ENCODE measurements at places on chromosomes 2 and 18. TPM values are rescaled to one million over a fixed set of nuclear protein-coding genes. Genes with fewer than 3 reads are reported as not detected.
A peak's percentile ranks its signal among the peaks of the same experiment; 100 is the strongest.

DNA sequence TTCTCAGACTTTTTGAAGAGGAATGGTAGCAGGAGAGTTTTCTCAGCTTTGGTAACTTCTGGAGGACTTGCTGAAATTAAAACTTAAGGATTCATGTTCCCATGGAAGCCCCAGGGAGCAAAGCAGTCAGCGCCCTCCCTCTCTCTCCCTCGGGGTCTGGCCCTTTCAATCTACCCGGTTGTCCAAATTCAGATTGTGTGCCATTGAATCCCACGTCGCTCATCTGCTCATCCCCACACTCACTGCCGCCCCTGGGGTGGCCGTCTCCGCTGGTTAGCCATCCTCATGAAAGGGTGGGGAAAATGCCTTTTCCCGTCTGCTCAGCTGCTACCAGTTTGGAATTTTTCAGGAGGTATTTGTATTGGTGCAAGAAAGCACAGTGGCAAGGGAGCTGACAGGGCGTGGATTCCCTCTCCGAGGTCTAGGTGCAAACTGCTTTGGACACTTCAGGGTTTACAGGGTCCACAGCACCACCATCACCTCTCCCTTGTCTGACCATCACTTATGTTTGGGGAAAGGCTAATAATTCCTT is 27.1 kb downstream of the MCFD2 start:
- DNase-seq: no peak

GRCh38 chr18:26656944-26657536 is 108.7 kb upstream of the KCTD1 start:
- DNase-seq: peak; percentile 28

DNA sequence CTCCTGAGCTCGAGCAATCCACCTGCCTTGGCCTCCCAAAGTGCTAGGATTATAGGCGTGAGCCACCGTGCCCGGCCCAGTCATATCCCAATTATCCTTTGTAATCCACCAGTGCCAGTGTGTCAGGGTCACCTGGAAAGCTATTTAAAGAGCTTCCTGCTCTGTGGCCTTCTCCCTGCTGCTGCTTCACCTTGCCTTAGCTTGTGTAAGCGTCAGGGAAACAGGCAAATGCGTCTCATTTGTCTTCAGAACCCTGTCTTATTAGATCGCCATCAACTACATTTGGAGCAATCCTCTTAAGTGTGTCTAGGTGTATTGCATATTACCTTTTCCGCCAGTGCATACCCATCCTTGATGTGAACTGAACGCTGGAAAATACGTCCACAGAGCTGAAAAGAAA is 10.2 kb downstream of the KIF5C start:
- no peak for DNase-seq

DNA sequence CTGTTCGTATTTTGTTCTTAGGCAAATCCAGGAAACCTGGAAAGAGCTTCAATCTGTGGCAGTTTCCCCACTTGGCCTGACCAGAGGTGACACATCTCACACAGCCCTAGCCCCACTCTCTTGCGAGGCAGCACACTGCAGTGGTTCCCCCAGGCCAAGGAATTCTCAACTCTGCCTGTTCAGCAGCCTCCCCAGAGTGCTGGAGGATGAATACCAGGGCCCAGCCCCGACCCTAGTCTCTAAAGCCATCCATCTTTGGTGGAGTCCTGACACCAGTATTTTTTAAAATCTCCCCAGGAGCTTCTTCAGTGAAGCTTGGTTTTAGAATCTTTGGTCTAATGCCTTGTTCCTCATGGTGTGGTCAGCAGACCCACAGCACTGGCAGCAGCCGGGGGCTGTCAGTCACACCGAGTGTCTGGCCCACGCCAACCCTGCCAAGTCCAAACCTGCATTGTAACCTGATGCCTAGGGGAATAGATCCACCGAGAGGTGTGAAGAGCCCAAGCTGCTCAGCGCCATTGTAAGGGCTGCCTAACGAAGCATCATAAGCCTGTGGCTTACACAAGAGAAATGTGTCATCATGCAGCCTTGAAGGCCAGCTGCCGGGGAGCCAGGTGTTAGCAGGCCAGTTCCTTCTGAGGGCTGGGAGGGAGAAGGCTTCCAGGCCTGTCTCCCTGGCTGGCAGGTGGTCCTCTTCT is 428.7 kb upstream of the ID2 start:
- no peak for DNase-seq

GRCh38 chr2:215898363-215898762 is 115.0 kb downstream of the MREG start:
- DNase-seq: no peak

GRCh38 chr18:50632895-50633515 is 73.1 kb downstream of the MAPK4 start:
- DNase-seq: no peak

- DNase-seq: no peak
These were observed 142.0 kb downstream of the TSN start for GRCh38 chr2:121897335-121897970.

- no peak for DNase-seq
These were observed 198.9 kb upstream of the RND3 start for GRCh38 chr2:150686391-150686790.

DNA sequence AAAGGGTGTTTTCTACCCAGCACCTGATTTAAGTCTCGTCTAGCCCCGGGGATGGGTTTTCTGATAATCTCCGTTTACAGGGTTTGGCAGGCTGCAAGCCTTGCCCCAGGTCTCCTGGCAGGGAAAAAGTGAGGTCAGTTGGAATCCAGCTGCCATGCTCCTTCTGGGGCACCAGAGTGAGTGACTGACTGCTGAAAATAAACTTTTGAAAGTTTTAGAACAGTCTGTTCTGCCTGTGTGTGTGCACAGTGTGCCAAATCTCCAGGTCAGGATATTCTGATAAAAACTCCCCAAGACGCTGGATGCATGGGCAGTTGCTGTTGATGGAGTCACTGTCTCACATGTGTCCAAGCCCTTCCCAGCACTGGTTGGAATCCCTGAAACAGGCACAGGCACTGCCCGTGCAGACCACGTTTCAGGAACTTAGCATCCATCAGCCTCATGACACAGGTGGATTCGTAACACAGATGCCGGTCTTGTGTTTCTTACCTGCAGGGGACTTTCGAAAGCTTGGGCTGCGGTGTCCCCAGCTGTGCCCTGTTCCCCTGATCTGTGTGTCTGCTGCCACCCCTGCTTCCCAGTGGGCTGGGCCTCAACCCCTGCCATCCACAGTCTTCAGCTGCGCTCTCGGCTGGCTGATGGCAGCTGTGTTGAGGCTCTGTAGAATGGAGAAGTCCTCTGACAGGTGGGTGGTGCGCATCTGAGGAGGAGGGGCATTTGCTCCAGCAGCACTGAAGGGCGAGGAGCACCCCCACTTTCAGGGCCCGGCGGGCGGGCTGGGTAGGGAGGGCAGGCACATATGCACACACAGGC is 65.0 kb downstream of the SH3RF3 start:
- DNase-seq: peak; percentile 52

- DNase-seq: no peak
These were observed 154.4 kb downstream of the PTPRM start for GRCh38 chr18:7721532-7721931.

DNA sequence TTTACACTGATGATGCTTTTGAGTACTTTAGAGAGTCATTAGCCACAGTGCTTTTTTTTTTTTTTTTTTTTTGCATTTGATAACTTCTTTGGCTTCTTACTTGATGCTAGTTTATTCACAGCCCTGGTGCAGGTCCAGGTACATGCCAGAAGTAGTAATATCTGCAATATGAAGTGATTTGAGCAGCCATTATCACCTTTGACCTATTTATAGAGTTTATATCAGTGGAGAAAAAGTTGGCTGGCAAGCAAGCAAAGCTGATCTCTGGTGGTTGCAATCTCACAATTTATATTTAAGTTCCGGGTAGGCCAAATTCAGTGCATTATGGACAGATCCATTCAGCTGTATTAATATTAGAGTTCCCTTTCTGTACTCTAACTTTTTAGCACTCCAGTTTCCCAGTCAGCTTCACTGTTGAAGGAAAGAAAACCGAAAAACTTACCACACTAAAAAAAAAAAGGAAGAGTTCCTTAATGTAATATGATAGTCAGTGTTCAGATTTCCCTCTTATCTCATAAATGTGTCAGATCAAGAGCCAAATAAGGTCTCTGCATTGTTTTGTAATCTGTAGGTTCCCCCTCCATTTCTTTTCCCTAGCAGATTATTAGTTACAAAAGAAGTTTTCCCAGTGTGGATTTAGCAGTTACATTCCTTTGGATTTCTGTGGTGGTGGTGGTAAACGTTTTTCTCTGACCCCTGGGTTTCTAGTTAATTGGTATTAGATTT is 78.6 kb downstream of the HAUS1 start:
- no peak for DNase-seq

DNA sequence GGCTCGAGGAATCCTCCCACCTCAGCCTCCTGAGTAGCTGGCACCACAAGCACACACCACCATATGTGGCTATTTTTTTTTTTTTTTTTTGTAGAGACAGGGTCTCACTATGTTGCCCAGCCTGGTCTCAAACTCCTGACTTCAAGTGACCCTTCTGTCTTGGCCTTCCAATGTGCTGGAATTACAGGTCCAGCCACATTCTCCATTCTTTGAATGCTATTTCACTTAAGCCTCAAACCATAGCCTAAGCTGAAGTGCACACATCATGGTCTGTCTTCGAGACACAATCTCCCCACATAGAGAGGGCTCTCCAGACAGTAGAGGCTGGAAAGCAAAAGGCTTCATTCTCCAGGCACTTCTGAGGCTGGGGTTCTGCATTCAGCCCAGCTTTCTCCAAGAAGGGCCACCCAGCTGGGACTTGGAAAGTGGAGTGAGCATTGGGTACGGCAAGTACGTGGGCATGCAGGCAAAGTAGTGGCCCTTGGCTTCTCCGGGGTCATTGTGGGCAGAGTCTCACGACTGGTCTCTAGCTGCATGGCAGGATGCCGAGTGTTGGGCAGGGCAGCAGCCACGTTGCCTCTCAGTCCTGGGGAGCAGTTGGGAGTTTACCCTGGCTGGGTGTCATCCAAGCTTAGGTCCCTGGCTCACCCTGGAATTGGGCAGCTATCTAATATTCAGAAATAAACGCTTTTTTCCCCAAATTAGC is 78.2 kb upstream of the SMAD7 start:
- no peak for DNase-seq

DNA sequence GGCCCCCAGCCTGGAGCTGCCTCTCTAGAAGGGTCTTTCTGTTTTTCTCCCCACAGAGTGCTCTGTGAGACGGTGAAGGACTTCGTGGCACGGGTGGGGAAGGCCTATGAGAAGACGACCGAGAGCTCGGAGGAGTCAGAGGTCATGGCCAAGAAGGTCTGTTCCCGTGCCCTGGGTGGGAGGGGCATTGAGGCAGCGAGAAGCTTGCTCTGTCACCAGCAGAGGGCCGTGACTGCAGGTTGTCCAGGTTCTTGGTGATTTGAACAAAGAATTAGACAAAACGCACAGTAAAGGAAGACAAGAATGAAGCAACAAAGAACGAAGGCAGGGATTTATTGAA is 93.9 kb downstream of the DGKD start:
- DNase-seq: no peak

- no peak for DNase-seq
These were observed 156.6 kb upstream of the ETAA1 start for GRCh38 chr2:67240507-67240906.

GRCh38 chr2:71684226-71685072 is 231.1 kb downstream of the DYSF start:
- DNase-seq: no peak

DNA sequence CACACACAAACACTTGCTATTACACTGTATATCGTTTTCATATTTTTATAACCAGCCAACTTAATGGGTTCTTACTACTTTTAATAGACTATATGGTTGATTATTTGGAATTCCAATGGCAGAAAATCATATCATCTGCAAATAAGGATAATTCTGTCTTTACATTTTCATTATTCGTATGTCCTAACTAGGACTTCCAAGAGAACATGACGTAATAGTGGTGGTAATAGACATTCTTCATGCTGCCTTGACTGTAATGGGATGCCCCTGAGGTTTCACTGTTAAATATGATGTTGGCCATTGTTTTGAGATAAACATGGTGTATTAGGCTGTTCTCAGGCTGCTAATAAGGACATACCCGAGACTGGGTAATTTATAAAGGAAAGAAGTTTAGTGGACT is 45.2 kb downstream of the DYNAP start:
- DNase-seq: no peak

DNA sequence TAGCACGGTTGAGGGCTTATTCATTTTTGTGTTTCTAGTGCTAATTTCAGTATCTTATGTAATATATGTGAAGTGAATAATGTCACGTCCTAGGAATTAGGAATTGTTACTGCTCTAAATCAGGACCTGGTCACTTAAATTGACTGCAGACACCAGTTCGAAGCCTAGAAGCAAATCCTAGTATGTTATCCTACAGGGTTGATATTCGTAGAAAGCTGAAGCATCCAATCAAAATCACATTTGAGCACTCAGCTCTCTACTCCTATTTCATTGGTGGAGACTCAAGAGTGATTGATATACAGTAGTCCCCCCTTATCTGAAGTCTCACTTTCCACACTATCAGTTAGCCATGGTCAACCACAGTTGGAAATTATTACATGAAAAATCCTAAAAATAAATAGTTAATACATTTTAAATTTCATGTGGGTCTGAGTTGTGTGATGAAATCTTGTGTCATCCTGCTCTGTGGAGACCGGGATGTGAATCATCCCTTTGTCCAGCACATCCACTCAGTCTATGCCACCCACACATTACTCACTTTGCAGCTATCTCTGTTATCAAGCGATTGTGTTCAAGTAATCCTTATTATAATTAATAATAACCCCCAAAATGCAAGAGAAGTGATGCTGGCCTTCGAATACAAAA is 35.2 kb upstream of the SCN9A start:
- DNase-seq: no peak

- DNase-seq: peak; percentile 66
These were observed 19.0 kb downstream of the TMSB10 start for GRCh38 chr2:84924173-84925106.

GRCh38 chr2:239835056-239835455 is 190.1 kb downstream of the NDUFA10 start:
- no peak for DNase-seq

- no peak for DNase-seq
These were observed 77.9 kb upstream of the FZD7 start for GRCh38 chr2:201955702-201956141.

CD302 gene
- 1.3 TPM for total RNA-seq

ZNF519 gene
- total RNA-seq: 20.9 TPM

NTSR2 gene
- not detected for total RNA-seq

IL1F10 gene
- total RNA-seq: not detected

ANKRD30BL gene
- total RNA-seq: not detected

ASPRV1 gene
- total RNA-seq: 1.1 TPM

CYB5A gene
- total RNA-seq: 46.9 TPM

FIGLA gene
- not detected for total RNA-seq

GMCL1 gene
- total RNA-seq: 22.0 TPM

FAM237A gene
- total RNA-seq: not detected
